Nephron progenitor cell (in vitro differentiated cells): ENCODE measurements at places on chromosomes 11 and 22.
A peak's percentile ranks its signal among the peaks of the same experiment; 100 is the strongest.

GRCh38 chr11:64366751-64367150 is 7.8 kb downstream of the RPS6KA4 start:
- no peak for DNase-seq

- DNase-seq: no peak
Measured at GRCh38 chr11:18615628-18616392, 16.2 kb downstream of the MISFA start.

- DNase-seq: no peak
Measured at GRCh38 chr11:45876401-45876800, 9.1 kb upstream of the MAPK8IP1 start.

DNA sequence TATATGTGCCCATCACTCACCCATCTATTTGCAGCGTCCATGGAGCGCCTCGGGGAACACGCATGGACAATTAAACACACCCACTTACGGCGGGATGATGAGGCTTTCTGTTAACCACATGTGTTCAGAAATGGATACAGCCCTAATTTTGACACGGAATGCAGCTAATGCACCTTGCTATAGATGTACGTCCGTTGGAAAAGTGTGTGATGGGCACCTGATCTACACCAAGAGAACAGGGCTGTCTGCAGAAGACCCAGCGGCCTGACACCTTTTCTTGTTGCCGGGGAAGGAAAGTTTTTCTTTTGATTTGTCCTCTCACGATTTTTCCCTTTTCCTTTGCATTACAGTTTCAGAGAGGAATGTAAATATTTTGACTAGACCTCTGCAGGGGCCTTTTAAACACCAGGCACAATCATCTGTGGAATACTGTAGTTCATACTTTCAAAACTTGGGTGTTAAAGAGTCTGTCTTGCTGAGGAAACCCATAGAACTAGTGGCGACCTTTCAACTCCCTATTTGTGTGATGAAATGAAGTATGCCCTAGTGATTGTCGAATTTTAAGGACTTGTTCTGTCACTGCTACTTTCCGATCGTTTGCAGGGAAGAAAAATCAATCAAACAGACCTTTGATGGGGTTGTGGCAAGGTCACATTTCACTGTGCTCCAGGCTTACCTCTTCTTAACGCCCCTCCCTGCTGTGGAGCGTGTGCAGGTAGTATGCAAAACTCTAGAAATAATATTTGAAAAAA is 16.5 kb upstream of the PAX6 start:
- DNase-seq: no peak

DNA sequence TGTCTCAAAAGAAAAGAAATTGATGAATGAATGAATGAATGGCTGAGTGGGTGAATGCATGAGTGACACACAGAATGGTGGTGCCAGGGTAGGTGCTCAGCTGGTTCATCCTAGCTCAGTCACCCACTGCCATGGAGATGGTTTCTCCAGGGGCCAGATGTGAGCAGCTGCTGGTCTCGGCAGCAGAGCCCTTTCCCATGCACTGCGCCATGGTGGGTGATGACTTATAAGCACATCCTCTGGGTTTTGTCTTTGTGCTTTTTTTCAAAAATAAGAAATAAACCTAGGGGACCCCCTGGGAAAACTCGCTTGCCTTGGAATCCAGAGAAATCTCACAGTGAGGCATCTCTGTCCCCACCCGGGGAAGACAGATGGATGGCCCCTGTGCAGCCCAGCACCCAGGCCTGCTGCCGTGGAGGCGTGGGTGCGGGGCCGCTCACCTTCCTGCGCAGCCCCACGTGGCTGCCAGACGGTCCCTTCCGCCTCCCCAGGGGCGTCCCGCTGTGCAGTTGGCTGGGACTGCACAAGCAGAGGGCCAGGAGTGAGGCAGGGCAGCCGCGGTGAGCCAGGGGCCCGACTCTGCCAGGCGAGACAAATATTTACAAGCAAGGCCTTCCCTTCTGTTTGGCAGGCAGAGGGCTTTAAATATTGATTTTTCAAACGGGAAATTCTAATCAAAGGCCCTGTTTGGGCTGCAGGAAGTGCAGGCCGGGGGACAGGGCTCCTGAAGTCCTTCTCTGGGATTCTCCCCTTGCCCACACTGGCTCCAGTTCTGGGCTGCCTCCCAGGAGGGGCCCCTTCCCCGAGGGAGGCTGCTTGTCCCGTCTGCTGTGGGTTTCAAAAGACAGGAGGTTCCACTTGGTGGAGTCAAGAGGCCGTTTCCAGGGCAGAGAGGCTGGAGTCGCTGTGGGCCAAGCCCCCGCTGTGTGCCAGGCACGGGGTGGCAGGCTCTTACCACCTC is 24.3 kb downstream of the MPPED1 start:
- DNase-seq: no peak

DNA sequence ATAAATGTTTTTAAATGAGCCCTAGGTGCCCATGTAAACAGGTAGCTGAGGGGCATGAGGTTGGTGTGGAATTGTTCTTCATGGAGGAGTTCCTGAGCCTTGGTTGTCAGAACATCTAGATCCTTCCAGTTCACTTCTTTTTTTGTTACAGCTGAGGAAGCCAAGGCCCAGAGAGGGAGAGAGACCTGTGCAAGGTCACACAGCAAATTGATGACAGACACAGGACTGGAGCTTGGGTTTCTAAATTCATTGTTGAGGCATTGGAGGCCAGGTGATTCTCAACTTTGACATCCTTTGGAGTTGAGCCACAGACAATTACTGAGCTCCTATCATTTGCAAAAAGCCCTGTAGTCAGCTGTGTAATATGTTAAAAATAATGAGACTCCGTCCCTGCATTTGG is 73.1 kb upstream of the CRYBB3 start:
- DNase-seq: no peak

- DNase-seq: no peak
Measured at GRCh38 chr22:36327922-36328551, 59.7 kb downstream of the MYH9 start.

- no peak for DNase-seq
Measured at GRCh38 chr11:2718817-2719438, 19.1 kb upstream of the KCNQ1OT1 start.

DNA sequence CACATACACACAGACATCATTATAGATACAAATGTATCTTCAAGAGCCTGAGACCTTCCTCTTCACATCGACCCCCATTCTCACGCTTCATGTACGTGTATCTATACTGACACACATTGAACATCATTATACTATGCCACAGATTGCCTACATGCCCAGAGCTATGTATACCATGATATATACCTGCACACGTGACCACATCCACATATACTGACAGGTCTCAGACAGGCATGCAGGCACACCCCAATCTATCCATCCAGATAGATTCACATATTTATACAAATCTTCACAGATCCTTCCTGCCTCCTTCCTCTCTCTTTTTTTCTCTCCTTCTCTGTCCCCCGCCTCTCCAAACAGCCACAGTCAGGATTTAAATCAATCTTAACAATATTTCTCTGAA is 140.1 kb downstream of the CEP164 start:
- no peak for DNase-seq

GRCh38 chr22:38843657-38844314 is at the start of gene NPTXR:
TSS of gene NPTXR (minus strand) at chr22:38844028.
- DNase-seq: peak; percentile 68

GRCh38 chr11:61963016-61963281 is 4.5 kb downstream of the FTH1 start:
- no peak for DNase-seq

- DNase-seq: peak; percentile 96
Measured at GRCh38 chr22:39152511-39153219, at the start of gene CBX7. TSS of gene CBX7 (minus strand) at chr22:39152680. CDS start at chr22:39152444, 236 bp downstream.

- no peak for DNase-seq
Measured at GRCh38 chr11:65183201-65183891, 1.6 kb downstream of the CAPN1 start.

GRCh38 chr11:12914400-12914912 is 94.7 kb upstream of the RASSF10 start:
- peak; percentile 75 for DNase-seq

GRCh38 chr11:107791343-107792048 is 67.1 kb downstream of the SLC35F2 start:
- DNase-seq: peak; percentile 18

DNA sequence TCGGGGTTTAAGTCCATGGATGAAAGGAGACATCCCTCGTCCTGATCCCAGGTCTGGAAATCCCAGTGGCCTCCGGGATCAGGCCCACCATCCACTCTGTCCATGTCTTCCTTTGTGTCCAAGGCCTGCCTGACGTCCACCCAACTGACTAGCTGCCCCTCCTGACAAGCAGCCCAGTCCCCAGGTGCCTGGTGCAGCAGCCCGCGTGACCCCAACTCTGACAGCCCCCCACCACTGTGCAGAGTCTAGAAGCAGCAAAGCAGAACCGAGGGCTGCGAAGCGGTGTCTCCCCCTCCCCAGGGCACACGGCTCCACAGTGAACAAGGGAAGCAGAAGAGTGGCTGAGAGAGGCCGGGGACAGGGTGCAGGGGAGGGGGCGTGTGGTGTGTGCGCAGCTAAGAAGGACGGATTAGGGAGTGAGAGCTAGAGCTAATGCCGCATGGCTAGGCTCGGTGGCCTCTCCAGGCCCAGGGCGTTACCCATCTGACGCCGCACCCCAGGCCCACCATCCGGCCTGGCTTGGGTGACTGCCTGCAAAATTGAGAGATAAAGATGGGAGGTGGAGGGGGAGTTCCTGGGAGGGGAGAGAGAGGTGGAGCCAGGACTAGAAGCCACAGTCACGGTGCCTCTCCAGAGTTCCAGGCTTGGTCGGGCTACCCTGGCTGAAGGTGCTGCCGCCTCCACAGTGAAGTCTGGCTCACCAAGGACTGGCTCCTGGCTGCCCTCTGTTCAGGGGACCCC is 16.6 kb upstream of the BAIAP2L2 start:
- DNase-seq: no peak

DNA sequence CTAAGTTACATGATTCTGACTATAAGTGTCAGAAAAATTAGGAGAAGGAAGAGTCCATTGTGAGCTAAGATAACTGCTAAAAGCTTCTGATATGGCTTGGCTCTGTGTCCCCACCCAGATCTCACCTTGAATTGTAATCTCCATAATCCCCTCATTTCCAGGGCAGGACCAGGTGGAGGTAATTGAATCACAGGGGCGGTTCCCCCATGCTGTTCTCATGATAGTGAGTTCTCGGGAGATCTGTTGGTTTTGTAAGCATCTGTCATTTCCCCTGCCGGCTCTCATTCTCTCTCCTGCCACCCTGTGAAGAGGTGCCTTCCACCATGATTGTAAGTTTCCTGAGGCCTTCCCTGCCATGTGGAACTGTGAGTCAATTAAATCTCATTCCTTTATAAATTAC is 230.2 kb downstream of the OPCML start:
- no peak for DNase-seq

DNA sequence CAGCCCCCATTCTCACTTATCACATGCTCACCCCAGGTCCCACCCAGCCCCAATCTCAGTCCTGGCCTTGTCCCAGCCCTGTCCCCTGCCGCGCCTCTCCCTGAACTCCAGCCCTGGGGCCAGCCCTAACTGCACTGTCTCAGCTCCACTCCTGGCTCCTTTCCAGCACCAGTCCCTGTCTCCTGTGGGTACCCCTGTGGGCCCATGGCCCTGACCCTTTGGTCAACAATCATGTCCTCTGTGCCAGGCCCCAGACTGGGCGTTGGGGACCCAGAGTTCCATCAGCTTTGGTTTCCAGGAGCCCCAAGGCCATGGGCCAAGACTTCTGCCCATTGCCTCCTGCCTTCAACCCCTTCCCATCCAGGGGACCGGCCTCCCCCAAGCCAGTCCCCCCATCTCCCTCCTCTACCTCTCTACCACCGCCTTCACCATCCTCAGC is 757 bp downstream of the SPI1 start:
- no peak for DNase-seq

GRCh38 chr11:130631119-130631518 is 182.7 kb downstream of the ADAMTS15 start:
- DNase-seq: no peak

- no peak for DNase-seq
Measured at GRCh38 chr22:29679316-29679715, 40.5 kb upstream of the CABP7 start.

DNA sequence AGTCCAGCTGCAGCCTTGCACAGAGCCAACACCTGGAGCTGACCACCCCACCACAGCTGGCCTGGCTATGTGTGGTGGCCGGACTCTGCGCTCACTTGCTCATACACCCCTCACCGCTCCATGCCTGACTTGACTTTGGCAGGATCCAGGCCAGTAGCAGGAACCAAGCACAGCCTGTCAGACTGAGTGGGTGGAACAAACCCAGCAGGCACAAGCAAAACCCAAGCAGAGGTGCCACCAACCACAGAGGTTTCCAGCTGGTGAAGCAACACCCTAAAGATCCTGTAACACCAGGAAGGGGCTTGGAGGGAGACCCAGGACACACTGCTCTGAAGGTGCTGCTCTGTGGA is 44.9 kb upstream of the WNT11 start:
- DNase-seq: no peak

- DNase-seq: no peak
Measured at GRCh38 chr11:117218133-117218915, 13.5 kb downstream of the PCSK7 start.

DNA sequence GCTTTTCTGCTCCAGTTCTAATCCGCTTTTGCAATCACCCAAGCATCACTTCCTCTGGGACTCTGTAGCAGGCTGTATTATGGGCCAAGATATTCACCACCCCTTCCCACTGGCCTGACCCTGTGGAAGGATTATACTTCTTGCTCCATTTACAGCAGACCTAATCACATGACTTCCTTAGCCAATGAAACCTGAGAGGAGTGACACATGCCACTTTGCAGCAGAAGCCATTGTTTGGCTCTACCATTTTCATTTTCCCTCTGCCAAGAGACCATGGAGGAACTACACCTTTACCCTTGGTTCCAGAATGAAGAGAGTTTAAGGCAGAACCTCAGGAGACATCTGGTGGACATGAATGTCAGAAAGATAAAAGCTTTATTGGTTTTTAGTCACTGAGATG is 134.9 kb upstream of the HSD17B12 start:
- DNase-seq: no peak

DNA sequence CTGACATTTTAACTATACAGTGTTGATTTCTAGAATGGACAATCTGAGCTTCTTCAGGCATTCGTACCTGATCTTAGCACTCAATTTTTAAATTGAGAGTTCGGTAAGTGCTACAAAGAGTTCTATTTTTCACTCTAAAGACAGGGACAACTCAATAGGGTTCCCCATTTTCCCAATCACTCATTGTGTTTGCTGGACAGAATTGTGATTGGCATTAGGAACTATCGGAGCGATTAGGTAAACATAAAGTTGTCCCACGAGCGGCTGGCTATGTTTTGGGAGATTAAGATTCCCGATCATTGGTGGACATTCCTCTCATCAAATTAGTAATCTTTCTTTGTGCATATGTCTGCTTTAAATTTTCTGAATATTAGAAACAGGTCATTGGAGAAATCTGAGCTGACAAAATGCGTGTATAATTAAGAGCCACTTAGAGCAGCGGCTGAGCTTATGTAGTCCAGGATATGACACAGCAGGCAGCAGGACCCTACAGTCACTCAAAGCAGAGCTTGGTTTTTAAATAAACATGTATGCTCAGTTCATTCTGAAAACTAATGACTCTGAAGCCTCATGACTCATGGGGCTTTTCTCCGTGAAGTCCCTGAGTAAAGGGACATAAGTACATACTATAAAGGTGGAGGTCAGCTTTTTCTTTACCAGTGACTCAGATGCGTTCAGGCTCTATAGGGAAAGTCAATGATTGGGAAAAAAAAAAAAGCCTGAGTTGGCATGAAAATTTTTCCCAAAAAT is 109.4 kb downstream of the GRIA4 start:
- DNase-seq: no peak
